ENCODE measurements at places on chromosomes 5 and 9.

DNA sequence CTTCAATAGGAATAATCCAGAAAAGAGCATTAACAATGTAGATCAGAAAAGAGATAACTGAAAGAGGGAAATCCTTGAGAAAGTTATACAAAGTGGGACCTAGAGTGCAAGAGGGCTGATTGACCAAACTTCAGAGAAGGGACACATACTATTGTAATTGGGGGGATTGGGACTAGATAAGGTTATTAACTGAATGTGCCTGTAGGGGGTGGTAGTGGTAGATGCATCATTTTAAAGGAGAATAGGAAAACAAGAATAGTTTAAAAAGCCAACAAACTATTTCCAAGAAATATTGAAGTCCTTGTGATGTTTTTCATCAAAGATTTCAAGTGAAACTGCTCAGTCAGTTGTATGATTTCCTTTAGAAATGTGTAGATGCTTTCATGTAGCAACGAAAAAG is 468.5 kb downstream of the TAF11L14 start:
- no peak for DNase-seq

- DNase-seq = no peak
These were observed 26.6 kb upstream of the OR2K2 start for GRCh38 chr9:111356481-111357244.

DNA sequence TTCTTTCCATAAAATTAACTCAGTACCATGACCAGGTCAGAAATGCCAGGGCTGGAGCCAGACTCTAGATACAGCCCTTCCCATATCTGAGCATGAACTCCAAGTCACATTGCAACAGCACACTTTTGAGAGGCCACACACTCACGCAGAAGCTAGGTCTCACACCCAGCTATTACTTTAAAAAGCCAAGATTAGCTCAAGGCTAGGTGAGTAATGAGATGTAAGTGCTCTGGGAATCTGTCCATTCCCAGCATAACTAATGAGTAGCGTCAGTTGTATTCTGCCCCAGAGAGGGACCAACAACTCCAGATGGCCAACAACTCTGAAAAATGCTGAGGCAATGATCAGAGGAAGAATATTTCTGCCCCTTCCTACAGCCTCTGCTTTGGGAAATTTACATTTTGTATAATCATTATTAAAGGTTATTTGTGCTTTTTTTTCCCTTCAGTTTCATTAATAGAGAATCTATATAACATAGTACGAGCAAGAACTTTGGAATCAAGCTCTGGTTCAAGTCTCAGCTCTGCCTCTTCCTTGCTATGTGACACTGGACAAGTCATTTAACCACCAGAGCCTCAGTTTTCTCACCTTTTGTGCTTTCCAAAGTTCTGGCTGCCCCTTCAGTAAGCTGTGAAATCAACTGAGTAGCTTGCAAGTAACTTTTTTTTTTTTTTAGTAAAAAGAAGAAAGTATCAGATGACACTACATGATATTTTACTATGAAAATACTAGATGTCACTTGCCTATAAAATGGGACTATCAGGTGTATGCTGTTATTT is 118.3 kb downstream of the NR6A1 start:
- DNase-seq = no peak

GRCh38 chr9:99859243-99859980 is 37.7 kb downstream of the NR4A3 start:
- DNase-seq = no peak

DNA sequence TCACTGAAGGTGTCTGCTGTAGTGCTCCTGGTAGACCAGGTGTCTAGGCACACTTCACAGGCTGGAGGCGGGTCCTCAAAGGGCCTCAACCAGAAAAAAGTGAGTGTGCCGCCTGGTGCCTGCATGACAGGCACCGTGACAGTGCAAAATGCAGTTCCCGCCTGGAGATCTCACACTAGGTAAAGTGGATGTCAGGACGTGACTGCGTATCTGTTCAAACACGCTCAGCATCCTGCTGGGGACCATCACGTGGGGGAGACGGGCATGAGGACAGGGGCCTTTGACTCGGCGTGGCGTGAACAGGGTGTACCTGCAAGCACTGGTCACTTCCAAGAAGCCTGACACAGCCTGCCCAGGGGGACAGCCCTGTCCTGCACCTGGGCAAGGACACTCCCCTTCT is 32.3 kb upstream of the NTNG2 start:
- DNase-seq = no peak

- DNase-seq = no peak
These were observed 47.7 kb upstream of the GLRX start for GRCh38 chr5:95870105-95870672.

DNA sequence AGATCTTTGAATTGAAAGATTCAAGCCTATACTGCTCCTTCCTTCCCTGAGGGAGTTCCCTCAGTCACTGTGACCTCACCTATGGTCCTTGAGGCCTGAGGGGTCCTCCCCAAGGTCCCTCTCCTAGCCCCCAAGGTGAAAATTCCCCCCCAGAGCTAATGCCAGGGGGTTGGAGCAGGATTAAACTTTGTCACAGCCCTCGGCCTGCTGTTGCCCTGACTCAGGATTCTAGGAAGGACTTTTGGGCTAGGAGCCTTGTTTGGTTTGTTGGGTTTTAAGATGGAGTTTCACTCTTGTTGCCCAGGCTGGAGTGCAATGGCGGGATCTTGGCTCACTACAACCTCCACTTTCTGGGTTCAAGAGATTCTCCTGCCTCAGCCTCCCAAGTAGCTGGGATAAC is 123.2 kb downstream of the C5orf15 start:
- no peak for DNase-seq

DNA sequence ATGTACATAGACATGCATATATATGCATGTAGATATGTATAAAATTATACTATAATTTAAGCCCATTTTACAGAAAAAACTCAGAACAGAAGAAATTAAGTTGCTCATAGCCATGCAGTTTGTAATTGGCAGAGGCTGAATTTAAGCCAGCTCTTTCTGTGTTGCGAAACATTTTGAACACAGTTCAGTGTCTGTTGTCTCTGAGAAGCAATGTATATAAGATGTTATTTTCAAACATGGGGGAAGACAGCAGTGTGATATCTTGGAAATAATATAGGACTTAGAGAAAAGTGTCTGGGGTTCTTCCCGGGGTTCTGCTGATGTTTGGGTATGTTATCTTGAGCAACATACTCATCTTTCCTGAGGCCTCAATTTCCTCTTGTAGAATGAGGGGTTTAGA is 37.6 kb downstream of the SVEP1 start:
- no peak for DNase-seq
